ENCODE measurements at places on chromosomes 5 and 9.

DNA sequence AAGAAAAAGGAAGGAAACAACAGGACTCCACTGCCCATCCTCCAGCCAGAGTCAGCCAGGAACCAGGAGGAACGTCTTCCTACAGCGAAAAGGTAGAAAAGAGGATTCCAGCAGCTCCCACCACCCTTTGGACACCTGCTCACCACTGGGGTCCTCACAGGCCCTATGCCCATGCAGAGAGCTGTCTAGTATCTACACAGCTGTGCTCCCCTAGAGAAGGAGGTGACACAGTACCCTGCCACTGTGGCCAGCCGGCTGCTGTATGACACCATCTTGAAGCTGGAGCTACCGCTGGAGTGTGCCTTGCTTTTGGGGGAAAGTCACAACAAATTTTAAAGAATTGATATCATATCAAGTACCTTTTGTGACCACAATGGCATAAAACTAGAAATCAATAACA lies 92.6 kb downstream of the GTF3C4 start:
- no peak for DNase-seq

GRCh38 chr5:122759241-122760070 lies 15.4 kb upstream of the SNX2 start:
- DNase-seq, result no peak

DNA sequence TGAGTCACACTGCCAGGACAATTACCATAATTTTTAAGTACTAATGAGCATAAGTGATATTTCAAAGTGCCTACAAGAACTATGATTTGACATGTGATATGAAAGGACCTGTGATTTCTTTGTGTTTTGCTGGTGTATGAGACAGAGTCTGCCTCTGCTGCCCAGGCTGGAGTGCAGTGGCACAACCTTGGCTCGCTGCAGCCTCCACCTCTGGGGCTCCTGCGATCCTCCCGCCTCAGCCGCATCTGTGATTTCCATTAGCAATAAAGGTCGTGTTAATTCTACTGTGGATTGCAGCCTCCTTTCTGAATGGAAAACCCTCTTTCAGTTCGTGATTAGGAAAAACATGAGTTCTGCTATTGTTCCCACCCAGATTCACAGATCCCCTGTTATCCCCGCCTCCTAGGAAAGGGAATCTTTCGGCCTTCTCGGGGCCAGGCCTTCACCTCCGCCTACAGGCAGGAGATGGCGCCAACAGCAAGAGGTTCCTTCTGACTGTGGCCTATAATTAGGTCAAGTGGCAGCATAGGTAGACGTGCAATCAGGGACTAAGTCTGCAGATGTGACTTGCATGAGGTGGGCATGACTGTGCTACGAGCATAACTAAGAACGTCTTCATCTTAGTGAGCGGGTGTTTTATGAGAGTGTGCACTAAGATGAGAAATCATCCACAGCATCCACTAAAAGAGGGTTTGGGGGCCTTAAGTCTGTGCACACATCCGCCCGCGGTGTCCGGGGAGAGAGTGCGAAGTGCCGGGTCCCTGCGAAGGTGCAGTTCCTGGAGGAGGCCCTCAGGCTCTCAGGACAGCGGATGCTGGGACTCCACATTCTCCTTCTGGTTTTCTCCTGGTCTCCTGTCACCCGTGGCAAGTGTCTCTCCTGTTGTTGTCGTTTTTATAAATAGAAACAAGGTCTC lies 23.1 kb downstream of the TRIM7 start:
- no peak for DNase-seq

DNA sequence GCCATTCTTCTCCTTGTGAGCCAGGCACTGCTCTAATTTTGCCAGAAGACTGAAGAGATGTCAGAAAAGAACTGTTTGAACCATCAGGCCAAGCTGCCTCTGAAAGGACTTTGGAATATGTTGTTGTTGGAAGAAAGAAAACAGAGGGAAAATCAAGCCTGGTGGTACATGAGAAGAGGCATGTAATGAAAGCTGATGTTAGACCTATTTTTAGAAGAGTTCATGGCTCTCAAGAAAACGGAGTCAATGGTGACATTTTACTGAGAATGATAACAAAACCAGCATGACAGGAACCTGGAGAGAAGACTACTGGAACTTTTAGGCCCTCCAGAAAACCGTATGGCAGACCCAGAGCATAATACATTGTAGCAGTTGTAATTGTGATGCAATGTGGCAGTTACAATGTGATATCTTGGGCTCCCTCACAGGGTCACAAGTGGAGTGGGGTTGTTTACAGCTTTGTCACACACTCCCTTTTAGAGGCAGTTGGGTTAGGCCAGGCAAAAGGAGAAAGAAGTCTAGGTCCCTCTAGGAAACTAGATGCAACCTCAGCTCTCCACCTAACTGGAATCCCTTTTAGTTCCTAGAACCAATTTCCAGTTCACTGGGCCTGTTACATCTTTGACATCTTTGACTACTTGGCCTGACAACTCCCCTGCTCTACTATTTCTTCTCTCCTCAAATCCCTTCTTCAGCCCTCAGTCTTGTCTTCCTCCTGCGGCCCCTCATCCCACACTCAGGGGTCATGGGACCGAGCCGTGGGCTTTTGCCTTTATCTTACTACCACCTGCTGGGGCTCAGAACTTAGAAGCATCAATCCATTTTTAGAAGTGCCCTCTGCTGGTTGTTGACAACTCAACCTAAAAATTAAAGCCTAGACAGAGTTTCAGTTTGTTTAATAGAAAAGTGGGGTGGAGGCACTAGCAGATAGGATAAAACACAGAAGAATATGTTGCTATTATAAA lies 61.2 kb upstream of the JAK2 start:
- no peak for DNase-seq

DNA sequence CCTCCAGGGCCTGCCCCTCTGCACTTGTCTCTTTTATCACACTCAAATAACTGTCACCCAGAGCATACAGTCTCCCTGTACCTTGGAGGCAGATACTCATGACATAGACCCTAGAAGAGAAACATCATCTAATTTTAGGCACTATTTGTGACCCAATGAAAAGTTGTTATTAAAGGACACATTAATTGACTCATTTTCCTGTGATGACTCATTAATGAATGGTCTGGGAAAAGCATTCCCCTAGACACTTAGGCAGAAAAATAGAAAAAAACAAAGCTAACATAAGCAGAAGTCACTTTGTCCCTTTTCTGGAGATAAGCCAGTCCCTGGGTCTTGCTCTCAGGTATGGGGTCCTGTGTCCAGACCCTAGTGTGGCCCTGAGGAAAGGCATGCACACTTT lies 15.0 kb downstream of the TRPC7 start:
- DNase-seq, result no peak

DNA sequence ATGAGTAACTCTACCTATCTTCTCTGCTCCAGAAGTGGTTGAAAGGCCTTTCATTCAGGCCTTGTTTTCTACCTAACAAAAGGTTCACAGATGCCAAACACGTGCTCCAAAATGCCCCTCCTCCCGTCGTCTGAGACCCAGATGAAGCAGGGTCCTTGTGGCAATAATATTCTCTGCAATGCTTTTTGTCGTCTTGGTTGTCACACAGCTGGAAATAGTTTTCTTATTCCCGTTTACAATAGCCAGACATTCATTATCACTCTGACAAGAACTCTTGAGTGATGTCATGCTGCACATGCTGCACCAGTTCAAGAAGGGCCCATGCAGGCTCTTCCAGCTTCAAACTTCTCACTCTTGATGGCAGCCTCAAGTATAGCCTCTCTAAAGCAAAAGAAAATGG lies 7.8 kb downstream of the LPAR1 start:
- DNase-seq, result no peak

DNA sequence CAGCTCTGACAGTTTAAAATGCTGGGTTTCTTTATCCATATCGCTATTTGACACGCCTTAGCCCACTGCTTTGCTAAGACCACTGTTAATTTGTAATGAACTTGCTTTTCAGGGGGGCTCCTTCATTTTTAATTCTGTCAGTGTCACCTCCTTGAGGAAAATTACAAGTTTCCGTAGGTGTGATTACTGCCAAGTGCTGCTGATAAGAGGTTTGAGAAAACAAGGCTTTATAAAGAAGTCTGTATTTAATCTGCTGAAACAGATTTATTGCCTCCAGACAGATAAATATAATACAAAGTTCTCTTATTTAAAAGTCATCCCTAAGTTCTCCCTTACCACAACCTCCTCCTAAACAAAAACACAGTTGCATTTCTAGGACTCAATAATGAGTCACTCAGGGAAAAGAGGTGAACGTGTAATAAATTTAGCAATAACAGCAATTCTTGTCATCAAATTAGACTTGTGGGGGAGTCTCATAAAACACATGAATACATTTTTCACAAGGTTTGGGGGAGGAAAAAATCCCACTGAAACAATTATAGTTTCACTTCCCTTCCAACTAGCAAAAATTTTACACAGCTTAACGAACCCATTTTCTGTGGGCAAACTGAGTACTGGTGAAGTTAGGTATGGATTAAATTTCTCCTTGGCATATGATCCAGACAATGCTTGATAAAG lies 72.8 kb downstream of the MAPKAP1 start:
- no peak for DNase-seq

GRCh38 chr9:137575364-137575715 lies 3.4 kb downstream of the DPH7 start:
- no peak for DNase-seq

- no peak for DNase-seq
Observed at GRCh38 chr5:7910738-7911428, 41.9 kb downstream of the MTRR start.

- DNase-seq, result no peak
Observed at GRCh38 chr5:11000515-11001353, 239.7 kb upstream of the DAP start.

DNA sequence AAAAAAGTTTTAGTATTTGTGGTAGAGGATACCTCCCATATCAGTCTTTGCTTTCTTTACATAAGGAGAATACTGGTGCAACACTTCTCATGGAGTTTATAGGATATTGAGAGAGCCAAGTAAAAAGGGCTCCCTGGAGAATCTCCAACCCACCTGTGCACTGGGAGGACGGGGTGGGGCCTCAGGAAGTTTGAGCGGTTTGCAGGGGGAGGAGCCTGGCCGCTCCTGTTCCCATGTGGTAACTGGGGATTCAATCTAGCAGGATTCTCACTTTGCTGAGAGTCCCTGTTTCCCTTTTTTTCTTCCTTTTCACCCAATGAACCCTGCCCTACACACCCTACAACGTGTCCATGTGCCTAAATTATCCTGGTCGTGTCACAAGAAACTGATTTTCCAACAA lies 82.8 kb downstream of the APTX start:
- DNase-seq, result no peak

DNA sequence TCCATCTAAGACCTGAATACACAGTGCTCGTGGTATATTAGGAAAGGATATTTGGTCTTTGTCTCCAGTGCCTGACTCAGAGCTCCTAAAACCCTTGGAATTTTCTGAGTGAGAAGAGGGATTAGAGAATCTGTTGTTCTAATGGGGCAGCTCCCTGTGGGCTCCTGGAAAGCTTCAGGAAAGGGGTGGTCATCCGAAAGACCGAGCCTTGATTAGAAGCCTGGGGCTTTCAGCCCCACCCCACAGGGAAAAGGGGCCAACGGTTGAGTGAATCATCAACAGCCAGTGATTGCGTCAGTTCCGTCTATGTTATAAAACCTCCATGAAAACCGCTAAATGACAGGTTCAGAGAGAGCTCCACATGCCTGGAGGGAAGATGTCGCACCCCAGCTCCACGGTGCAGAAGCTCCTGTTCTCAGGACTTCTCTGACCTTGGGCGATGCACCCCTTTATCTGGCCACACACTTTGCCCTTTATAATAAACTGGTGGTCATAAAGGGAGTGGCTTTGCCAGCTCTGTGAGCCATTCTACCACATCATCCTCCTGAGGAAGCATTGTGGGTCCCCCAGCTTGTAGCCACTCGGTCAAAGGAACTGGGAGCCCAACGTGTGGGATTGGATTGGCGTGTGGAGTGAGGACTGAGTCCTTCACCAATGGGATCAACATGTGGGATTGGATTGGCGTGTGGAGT lies 71.0 kb upstream of the ICE1 start:
- no peak for DNase-seq

GRCh38 chr5:83924171-83924570 lies 203.5 kb upstream of the HAPLN1 start:
- DNase-seq, result no peak

DNA sequence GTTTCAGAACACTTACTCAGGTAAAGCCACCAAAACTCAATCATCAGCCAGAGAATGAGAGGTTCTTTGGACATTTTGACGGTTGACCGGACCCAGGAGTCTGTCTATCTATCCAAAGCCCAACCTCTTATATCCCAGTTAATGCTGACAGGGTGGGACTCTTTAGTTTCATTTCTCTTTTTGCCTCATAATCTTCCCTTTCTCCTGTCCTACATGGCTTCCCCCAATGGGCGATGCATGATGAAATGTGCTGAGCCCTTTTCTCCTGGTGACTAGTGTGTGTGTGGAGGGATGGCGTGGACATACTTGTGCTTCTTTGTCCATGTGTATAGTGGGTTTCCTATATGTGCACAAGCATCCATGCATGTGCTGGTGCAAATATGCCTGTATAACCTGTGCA lies at the start of gene TIMD4:
TSS of gene TIMD4 (minus strand) at position 102 of the 400 bp plus-strand sequence. CDS start at position 74, 28 bp downstream.
- DNase-seq, result no peak

DNA sequence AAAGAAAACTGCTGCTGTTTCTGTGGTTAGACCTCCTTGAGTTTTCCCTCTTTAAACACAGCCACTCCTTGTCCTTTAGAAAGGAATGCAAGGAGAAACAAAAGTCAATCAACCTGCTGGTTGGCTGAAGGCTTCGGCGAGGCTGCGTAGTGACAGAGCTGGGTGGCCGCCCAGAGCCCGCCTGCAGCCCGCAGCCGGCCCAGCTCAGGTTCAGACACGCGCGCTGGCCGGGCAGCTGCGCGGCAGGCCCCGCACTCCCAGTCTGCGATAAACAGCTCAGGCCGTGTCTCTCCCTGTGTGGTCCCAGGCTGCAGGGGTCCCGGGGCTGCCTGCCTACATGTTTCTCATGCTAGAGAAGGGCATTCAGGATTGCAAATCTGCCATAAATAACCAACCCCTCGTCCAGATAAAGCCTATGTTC lies 115.4 kb downstream of the HSD17B3 start:
- no peak for DNase-seq
